ENCODE measurements at places on chromosomes 7 and 10.

DNA sequence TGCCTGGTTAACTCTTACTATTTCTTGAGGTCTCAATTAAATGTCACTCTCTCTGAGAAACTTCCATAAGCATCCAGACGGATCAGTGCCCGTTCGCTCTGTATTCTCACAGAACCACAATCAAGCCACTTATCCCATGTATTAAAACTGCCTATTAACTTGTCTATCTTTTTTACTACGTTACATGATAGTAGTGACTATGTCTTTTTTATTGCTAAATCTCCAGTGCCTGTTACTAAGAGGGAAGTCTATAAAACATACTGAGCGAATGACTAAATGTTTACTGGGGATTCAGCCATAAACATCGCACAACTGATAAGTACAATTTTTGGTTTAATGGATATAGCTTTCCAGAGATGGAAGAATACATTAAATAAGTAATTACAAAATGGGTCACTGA is 399.9 kb downstream of the NXPH1 start:
- no peak for DNase-seq

- no peak for DNase-seq
These were observed 1.5 kb upstream of the AUTS2 start for GRCh38 chr7:69596723-69597277.

DNA sequence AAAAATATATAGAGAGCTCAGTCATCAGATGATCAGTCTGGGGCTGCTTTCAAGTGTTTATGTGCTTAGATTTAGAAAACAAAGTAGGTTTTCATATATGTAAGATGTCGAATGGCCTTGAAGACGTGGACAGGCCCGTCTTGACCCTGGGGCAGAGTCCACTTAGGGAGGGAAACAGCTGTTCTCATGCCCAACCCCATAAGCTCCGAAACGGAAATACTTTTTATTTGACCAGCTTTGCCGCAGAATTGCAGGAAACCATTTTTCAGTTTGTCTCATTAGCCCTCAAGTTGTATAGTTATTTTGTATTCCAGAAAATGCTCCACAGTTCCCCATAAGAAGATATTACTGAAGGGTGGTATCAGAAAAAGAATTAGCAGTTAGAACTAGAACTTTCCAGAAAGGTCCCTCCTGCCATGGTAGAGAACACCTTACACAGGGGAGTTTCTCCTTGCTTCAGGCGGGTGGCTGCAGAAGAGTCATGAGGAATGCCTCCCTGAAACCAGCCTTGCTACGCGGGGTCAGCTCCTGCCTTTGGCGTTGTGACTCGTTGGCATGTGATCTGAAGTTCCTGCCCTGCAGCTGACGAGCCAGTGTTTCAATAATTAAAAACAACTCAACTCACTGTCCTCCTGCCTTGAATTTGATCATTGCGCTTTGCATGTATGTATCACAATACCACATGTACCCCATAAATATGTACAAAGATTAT is 192.7 kb downstream of the CELF2 start:
- DNase-seq, result no peak

GRCh38 chr10:86314616-86315548 is 51.7 kb downstream of the GRID1 start:
- DNase-seq, result no peak

DNA sequence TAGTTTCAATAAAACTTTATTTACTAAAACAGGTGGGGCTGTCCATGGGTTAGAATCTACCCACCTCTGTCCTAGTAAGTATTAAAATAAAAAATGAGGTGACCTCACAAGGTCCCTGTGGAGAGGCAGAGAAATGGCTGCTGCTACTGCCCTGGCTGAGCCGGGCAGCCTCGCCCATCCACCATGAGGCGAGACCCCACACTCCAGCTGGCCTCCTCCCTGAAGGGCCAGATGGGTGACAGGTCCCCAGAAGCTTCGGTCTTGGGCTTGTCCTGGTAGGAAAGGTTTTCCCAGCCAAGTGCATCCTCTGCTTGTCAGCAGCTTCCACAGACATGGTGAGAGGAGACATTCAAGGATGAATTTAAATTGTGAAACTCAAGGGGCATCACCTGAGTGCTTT is 565.8 kb downstream of the PTPRN2 start:
- no peak for DNase-seq
